Epithelial cell of proximal tubule (primary cell): ENCODE measurements at places on chromosomes 13 and 19.

DNA sequence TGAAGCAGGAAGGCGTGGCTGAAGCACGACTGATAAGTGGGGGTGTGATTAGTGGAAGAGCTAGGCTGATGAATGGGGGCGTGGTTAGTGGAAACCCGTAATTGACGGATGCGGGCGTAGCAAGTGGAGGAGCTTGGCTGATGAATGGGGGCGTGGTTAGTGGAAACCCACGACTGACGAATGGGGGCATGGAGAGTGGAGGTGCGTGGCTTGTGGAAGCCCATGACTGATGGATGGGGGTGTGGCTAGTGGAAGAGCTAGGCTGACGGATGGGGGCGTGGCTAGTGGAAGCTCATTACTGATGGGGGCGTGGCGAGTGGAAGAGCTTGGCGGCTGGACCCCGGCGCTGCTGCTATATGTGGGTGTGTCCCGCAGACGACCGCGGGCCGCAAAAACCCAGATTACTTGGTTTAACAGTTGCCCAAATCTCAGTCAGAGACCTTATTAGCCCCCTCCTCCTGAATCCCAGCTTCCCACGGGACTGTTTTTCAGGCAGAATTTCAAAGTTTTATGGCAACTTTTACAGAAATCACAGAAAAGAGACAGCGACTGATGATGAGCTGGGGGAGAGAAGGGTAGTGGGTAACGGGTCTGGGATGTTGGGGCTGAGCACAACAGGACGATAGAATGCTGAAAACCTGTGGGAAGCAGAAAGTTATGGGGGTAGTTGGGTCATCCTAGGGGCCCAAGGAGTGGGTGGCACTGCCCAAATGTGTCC, 9.0 kb upstream of the MEIS3 start:
- peak; percentile 37 for DNase-seq

DNA sequence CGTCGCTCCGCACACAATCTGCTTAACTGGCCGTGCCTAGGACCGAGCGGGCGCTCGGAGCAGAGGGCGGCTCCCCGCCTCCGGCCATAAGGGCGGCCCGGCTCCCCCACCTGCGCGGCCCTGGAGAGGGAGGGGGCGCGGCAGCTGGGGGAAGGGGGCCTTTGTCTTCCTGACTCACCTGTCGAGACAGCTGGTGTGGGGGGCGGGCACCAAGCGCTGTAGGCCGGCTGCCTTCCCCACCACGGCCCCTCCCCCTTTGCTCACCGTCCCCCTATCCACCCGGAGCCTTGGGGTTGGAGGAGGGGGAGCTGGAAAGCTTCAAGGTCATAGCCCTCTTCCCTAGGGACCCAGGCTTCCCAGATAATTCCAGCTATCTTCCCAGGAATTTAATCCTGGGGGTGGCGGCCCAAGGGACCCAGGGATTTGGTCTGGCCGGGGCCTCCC, 1.2 kb downstream of the VASP start:
- DNase-seq, result no peak

- peak; percentile 6 for DNase-seq
These were observed 349.2 kb upstream of the KLHL1 start for GRCh38 chr13:70457474-70457873.

GRCh38 chr19:50843701-50844221, 10.4 kb upstream of the KLK15 start:
- no peak for DNase-seq
